ENCODE measurements at places on chromosomes 3 and 15.

DNA sequence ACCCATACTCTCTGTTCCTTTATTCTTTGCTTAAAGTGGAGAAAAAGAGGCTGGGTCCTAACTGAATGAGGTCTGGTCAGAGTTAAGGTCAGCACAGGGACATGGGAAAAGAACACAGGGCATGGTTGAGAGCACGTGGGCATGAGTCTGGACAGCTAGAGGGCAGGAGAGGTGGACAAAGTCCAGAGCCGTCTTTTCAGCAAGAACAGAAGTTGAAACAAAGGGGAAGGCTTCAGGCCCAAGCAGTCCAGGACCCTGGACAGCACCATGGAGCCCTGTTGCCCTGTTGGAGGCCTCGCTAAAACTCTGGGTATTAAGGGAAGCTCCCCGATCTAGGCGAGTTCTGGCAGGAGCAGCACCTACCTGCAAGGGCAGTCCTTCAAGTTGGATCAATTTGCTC, 50.7 kb downstream of the XYLB start:
- no peak for DNase-seq

DNA sequence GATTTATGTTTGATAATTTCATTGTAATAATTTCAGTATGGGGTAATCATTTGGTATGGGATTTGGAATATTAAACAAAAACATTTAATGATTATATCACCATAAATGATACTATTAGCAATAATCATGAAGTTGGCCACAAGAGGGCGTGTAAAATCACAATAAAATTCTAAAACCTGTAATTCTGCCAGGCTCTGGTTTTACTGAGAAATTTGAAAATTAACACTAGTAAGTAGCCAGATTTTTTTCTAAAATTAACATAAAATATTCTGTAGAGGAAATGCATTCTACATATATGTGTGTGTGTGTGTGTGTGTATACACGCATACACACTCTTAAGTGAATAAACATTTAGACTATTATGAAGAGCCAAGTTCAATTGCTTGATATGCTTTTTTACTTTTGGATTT, 40.5 kb downstream of the FEZF2 start:
- peak; percentile 1 for DNase-seq

- DNase-seq = no peak
Observed at GRCh38 chr3:165395188-165395587, 199.0 kb upstream of the SLITRK3 start.

DNA sequence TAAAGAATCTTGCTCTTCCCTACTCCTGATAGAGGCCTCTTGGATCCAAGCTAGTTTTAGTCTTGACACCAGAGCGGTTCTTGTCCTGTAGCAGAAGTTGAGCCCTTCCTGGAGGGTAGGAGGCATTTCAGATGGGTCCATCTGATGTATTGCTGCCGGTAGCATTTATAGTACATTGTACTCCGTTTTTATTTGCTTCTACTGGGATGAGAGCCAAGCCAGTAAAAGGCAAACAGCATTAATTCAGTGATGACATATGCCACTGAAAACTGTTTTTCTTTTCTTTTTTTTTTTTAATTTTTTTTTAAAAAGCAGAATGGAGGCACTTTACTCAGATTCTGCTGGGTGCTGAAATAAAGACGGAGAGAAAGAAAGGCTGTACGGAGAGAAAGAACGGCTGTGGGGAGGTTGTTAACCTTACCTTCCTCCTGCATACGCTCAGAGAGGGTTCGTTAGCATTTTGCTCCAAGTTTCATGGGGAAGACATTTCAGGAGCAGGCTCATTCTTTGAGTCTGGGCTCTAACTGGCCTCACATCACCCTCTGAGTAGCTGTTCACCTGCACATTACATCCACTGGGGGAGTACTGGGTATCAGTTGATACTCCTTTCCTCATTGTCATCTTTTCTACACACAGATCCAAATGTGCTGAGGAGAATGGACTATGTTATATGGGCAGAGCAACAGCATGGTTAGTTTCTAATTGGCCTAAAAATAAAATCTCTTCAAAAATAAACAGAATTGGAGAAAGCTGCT, 161.5 kb downstream of the FEZF2 start:
- no peak for DNase-seq

DNA sequence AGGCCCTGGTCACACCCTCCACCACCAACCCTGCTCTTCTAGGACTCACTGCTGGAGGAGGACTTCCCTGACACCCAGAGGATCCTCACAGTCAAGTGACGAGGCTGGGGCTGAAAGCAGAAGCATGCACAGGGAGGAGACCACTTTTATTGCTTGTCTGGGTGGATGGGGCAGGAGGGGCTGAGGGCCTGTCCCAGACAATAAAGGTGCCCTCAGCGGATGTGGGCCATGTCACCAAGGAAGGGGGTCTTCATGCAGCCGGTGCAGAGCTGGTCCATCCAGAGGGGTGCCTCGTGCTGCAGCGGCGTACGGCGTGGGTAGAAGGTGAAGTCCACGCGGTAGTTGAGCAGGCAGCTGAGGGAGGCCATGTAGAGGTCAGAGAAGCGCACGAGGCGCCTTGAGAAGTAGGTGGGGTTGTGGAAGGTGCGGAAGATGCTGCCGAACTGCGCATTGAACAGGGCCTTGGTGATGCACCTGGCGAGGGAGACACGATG, 9.4 kb downstream of the NT5DC2 start:
- DNase-seq = no peak

GRCh38 chr3:119258915-119259314, 18.2 kb upstream of the B4GALT4 start:
- no peak for DNase-seq

GRCh38 chr15:33243869-33244268, 49.4 kb upstream of the FMN1 start:
- peak; percentile 31 for DNase-seq

DNA sequence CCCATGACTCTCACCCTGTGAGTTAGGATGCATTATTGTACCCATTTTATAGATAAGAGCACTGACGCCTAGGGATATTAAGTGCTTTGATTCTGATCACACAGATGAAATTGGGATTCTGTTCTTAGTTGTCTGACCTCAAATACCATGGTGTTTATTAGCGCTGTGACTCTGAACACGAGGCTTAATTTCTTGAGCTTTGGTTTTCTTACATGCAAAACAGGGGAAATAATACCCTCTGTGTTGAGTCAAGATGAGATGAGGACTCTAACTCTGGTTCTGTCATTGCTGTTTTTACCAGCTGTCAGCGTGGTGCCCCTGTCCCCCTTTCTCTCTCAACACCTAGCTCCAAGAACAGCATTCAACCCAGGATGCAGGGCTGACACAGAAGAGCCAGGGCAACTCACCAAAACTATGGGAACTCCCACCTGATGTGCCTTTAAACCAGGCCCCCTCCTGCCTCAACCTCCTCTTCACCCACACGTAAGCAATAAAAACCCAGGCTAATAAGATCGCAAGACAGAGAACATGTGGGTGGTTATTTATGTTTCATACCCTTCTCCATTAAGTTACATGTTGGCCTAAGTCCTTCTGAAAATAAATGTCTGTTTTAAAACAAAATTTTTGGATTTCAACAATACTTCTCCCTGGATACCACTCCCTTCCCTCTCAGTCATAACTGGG, 100.1 kb upstream of the SPATA12 start:
- DNase-seq = no peak

DNA sequence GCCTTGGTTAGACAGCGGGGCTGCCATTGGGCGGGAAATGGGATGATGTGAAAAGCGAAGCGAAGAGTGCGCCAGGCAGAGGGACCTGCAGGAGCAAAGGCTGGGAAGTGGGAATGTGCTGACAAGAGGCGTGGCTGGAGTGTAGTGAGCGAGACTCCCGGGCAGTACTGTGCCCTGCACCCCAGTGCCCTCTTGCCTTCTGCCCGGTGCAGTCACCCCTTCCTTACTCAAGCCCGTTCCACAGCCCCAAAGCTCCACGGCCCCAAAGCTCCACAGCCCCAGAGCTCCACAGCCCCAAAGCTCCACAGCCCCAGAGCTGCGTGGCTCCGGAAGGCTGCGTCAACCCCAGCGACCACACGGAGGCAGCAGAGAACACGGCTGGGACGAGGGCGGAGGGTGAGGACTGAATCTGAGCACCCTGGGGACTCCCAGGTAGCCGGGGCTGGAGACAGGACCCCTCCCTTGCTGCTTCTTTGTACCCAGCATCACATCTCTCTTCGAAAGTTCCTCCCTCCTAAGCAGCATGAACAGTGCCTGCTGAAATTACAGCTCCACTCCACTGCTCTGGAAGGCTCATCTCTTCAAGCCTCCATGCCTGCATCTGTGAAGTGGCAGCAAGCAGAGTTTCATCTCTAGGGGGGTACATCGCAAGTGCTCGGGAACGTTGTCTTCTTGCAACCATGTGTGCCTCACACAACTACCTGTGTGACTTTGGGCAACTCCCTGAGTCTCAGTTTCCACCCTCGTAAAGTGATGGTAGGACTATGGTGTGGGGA, 108.9 kb downstream of the FBLN2 start:
- DNase-seq = no peak

GRCh38 chr15:100346866-100347512, 5.2 kb upstream of the ADAMTS17 start:
- no peak for DNase-seq

GRCh38 chr3:140347151-140347550, 330.7 kb upstream of the TRIM42 start:
- no peak for DNase-seq

- no peak for DNase-seq
Observed at GRCh38 chr3:72745146-72745999, 102.9 kb downstream of the SHQ1 start.

DNA sequence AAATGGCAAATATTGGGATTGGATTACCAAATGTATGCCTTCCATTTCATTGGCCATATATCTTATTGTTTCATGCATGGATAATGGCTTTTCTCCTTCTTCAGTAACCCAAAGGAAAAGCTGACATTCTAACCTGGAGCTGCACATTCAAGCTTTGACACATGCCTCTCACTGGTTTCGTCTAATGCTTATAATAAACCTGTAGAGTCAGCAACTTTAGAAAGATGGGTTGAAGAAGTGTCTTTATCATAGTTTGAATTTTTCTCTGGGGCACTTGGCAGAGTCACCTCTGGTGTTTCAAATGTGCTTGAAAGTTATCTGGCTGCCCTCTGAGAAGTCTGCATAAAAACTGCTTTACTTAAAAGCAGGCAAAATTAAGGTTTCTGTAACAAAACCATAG, 55.4 kb upstream of the GOLGA8A start:
- DNase-seq = no peak

DNA sequence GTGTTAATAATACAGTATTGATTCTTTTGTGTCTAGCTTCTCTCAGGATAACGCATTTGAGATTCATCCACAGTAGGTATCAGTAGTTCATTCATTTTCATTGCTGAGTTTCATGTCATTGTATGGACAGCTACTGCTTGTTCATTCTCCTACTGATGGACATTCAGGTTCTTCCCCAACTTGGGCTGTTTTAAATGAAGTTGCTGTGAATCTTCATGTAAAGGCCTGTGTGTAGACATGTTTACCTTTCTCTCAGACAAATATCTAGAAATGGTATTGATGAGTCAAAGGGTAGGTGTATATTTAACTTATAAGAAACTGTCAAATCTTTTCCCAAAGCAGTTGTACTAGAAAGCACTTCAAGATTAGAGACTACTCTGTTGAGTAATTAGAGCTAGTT, 26.7 kb downstream of the MCF2L2 start:
- DNase-seq = no peak

DNA sequence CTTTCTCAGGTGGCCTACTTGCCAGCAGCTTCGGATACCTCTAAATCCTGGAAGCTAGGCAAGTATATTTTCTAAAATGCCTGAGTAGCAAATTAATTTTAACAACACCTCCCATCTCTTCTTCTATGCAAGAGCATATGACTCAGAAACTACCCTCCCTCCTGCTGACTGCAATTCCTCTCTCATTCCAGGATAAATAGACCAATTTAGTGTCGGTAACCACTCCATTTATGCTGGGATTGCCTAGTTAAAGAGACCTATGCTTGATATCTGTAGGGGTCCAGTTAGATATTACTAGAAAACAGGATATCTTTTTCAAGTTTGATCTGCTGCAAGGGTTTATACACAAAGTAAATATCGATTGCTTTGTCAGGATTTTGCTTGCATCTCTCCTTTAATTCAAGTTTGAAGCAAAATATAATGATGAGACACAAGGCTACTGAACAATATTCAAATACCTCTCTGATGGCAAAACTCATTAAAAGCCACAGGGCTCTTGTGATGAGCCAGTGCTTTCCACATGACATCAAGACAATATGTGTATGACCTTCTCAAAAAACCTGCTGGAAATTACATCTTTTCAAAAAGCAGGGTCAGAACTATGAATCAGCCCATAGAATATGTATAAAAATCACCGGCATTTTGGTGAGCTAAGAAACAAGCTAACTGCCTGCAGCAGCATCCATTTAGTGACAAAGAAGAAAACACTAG, 491.6 kb upstream of the NECTIN3 start:
- no peak for DNase-seq

DNA sequence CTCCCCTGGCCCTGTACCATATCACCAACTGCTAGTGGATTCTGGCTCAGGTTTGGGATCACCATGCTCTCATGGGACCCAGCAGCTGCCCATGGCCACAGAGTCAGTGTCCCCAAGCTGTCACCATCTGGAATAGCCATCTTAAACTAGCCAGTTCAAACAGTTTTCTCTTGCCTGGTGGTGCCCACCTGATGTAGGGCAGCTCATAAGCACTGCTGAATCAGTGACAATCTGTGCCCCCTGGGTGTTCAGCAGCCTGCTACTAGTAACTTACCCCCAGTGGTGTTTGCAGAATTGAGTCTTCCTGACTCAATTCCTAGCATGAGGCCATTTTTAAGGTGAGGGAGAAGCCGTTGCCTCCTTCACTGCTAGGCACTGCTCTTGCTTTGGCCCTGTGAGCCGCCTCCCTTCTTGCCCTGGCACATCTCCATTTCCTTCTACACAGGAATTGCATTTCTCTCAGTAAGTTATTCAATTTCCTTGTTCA, 7.9 kb downstream of the RPSA start:
- no peak for DNase-seq

- DNase-seq = no peak
Observed at GRCh38 chr3:152737021-152737908, 97.7 kb upstream of the P2RY1 start.

GRCh38 chr3:49807431-49808114, 4.5 kb downstream of the INKA1 start:
- DNase-seq = no peak

DNA sequence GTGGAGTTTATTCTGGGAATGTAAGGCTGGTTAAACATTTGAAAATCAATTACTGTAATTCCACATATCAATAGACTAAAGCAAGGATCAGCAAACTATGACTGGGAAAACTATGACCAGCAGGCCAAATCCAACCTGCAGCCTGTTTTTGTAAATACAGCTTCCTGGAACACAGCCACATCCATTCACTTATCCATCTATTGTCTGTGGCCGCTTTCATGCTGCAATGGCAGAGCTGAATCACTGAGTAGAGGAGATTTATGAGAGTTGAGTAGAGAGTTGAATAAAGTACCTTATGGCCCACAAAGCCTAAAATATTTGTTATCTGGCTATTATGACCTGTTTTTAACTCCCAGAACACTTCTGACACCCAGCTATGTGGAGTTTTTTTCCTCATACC, 12.2 kb downstream of the MYLK start:
- no peak for DNase-seq

DNA sequence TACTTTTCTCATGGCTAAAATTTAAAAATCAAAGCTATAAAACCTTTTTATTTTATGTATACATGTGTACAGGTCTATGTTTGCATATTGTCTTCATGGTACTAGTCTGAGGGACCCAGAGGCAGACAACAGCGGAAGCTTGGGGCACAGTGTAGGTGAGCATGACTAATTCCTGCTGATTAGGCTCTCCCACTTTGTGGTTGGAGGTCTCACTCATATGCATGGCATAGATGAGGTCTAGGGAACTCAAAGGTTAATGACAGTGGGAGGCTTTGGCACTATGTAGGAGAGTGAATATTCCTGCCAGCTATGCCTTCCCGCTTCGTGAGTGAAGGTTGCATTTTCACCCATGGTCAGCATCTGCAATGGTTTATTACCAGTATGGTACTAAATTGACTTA, 47.5 kb upstream of the AADACL2 start:
- DNase-seq = no peak

Measured in HS-27A (cell line).